ENCODE measurements at places on chromosomes 1 and 21. TPM values are rescaled to one million over a fixed set of nuclear protein-coding genes. Genes with fewer than 3 reads are reported as not detected.

DNA sequence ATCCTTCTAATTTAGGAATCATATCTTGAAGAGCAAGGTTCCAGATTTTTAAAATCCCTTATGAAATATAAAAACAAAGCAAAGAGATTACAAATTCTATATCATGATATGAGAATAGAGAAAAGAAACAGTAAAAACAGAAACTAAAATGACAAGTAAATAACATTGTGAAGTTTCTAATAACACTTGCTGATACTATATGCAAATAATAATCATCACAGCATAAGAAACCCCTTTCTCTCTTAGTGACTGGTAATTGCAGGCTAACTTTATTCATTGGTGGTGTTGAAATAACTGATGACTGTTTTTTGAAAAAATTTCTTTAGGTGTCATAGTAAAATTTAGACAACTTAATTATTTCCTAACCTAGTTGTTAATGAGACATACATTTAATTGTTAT, 281.6 kb downstream of the PLA2G4A start:
- DNase-seq = no peak

DNA sequence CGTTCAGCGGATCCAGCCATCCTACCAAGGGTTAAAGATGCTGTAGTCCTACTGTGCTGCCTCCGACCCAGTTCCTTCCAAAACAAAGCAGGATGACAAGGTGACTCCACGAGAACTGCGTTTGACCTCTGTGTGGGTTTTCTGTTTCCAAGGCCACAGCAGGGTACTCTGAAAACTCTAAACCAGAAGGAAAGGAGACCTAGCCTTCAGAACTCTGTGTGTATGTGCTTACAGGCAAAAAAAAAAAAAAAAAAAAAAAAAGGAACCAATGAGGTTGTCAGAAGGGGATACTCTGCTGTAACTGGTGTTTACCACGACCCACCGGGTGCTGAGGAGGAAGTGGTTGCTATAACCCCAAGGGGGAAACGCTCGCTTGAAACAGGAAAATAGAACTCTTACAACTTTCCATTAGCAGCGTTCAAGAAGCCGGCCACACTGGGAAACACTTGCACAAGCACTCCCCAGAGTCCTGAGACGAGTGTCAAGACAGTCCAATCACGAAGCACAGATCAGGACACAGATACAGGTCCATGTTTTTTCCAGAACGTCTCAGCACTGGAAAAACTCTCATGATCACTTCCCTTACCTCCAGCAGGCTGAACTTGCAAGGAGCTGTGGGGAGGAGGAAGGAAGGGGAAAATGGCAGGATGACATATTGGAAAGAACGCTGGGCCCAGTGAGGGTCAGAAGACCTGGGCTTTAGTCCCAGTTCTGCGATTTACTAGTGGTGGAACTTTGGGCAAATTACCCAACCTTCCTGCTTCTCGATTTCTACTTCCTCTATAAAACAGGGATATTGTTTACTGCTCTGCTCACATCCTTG, 64.0 kb downstream of the ITPKB start:
- DNase-seq = no peak

GPR25 gene
- 0.09 TPM for polyA plus RNA-seq

DNA sequence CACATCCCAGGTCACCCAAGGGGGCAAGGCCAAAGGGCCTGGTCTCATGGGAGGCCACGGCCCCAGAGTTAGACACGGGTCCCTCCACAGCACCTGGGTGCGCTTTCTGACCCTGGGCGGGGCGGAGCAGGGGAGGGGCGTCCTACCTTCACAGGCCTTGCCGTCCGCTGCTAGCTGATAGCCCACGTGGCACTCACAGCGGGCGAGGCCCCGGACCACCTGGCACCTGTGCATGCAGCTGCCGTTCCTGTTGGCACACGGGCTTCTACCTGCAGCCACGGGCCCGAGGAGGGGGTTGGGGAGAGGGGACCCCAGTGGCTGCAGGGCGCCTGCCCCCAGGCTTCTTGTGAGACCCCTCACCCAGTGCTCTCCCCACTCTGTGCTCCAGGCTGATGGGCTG, 59.9 kb downstream of the ARHGEF16 start:
- no peak for DNase-seq

DNA sequence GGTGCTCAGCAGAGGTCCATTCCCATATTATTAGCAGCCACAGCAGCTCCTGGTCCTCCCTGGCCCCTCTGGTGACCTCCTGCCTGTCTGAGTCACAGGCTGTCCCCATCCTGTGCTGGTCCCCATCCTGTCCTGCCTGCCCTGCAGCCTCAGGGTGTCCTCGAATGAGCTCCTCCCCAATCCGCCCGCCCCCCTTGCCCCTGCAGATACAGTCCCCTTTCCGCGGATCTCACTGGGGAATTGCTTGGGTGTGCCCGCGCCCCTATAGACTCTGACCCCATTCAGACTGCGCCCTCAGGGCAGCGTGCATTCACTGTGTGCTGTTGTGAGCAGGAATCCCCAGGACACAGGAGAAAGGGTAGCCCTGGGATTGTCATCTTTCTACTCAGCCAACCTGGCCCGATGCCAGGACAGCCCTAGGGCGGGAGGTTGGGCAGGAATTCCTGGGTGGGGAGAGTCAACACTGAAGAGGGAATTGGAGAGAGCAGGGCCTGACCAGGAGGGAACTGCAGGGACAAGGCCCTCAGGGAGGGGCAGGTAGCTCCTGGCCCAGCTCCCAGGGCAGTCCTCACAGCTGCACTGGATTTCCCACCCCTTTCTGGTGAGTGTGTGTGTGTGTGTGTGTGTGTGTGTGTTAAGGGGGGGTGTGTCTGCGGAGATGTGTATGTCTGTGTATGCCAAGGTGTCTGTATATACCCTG, 1.1 kb upstream of the GUCA2A start:
- DNase-seq = no peak

MAP1LC3C gene
- 1.0 TPM for polyA plus RNA-seq

GRCh38 chr1:161198897-161199431, at the start of gene ADAMTS4:
Gene ADAMTS4, minus strand, starts transcription at chr1:161199054. Its CDS starts 427 bp downstream, at chr1:161198627.
- peak; percentile 30 for DNase-seq

SERINC2 gene
- polyA plus RNA-seq = 51.1 TPM

DNA sequence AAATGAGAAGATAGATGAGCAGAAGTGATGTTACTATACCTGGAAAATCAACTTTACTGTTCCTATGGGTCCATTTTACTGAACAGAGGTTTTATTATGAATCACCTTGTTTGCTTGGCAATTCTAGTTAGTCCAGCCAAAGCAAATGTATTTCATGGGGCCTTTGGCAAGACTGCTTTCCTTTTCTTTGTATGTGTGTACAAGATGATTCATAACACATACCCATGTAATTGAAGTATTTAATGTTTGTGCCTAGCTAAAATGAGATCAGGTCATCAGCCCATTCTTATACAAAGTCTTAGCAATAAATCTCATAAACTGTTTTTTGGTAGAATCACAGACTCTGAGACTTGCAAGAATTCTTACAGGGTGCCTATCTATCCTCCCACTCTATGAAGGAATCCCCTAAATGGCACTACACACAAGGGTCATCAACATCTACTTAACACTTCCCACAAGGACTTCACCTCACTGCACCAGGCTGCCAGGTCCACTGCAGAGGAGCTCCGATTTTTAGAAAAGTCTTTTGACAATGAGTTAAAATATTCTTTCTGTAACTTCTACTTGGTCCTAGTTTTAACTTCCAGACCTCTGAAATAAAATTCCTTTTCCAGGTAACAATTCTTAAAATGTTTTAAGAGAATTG, 58.5 kb downstream of the LPAR3 start:
- DNase-seq = no peak

DNA sequence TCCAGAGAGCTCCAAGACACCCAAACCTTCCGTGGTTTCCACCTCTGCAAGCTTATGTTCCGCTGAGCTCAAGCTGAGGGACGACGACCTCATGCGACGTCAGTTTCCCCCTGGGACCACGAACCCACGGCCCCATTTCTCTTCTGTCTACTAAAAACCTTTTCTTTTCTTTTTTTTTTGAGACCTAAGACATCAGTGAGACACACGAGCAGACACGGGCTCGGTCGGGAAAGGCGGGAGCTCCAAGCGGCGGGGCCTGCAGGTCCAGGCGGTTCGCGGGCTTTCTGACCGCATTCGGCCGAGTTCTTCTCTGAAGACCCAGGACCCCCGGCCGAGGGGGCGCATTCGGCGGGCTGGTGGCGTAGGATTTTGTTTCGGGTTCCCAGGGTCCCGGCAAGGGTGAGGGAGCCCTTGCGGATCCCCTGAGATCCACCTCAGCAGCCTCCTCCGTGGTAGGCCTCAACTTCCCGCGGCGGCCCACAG, 402 bp downstream of the C21orf58 start:
- no peak for DNase-seq

DNA sequence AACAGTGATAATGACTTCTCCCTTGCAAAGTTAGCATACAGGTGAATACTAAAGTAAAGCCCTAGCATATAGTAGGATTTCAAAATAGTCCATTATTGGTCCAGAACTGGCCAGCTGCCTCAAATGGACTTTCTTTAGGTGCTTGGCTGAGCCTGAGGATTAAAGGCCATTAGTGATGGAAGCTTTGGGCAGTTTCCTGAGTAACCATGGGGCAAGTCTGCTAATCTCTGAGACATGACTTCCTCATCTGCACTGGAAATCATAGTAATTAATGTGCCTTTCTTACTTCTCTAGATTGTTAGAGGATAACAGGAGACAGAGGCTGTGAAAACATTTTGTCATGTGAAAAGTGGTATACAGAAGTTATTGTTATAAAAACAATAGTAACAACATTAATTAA, 156.5 kb upstream of the UBE2U start:
- DNase-seq = no peak

KCND3 gene
- polyA plus RNA-seq = 1.5 TPM

PARP1 gene
- 113 TPM for polyA plus RNA-seq
